Skin of body (tissue), 3 donors: ENCODE measurements at places on chromosomes 7 and 10.
A peak's percentile ranks its signal among the peaks of the same experiment; 100 is the strongest.

- DNase-seq = no peak
Observed at GRCh38 chr7:133662830-133663229, 410.0 kb downstream of the EXOC4 start.

DNA sequence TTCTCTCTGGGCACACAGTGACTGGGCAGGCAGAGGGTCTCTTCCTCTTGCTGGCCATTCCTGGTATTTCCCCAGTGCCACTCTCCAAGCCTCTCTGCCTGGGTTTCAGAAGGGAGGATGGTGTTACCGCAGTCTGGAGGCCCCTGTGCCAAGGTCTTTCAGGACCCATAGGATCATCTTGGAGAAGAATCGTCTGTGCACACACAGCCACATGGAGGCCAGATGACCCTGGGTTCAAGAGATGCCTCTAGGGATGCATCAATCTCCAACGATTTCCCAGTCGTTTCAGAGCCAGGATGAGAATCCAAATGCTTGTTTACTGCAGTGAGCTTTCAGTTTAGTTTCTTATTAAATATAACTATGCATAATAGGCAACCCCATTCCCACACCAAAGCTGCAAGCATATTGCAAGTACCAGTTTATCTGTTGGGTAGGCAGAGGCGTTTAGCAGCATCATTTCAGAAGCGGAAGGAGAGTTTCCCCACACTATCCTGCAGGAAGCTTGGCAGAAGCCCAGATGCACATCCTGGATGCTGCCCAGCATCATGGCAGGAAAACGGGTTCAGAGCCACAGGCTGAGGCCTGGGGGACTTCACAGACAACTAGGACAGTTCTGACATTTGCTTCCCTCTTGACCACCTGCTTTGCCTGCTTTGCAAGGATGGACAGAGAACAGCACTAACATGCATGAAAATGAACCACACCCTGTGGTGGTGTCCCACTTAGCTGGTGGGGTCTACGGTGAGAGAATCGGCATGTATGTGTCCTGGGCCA is 134.7 kb upstream of the FAM20C start:
- peak; percentile 22 for DNase-seq

- DNase-seq = no peak
Observed at GRCh38 chr10:53597835-53598251, 825.3 kb upstream of the MBL2 start.

DNA sequence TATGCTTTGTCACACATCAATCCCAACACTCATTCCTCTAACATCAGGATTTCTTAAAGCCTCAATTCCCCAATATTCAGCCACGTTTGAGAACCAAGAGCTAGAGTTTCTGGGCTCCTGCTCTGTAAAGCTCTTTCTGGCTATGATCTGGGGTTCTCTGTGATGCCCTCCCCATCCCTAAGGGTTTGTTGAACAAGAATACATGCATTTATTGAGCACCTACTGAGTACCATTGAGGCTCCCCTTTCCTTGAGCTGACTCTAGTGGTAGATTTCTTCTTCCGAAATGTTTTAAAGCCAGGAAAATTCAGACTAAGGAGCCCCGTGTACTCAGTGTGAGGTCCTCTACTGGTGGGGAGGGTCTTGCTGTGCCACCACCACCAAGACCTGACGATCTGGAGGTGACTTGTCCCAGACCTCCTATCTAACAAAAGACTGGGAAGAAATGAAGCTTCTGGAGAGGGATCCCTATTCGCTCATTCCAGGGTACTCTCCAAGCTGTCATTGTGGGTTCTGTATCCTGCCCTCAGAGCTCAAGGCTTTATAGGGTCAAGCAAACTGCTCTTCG is 23.1 kb upstream of the SRGN start:
- DNase-seq = no peak

- DNase-seq = no peak
Observed at GRCh38 chr7:33070831-33071230, 8.3 kb upstream of the NT5C3A start.

GRCh38 chr10:58765910-58766309 is 253.2 kb downstream of the BICC1 start:
- DNase-seq = no peak

DNA sequence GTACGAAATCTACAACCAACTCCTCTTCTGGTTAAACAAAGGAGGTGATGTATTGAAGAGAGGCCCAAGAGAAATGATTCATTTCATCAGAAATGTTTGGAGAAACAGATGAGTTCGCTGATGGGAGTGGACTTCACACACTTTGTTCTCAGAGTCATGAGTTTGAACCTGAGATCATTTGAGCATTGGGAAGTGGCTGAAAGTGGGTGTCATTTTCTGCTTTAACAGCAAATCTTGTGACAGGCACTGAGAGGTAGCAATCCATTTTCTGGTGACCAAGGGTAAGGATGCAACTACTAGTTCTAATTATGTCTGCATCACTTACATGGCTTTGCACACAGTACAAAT is 51.4 kb downstream of the RBM20 start:
- no peak for DNase-seq

GRCh38 chr10:120490288-120490687 is 33.3 kb downstream of the PLPP4 start:
- no peak for DNase-seq

DNA sequence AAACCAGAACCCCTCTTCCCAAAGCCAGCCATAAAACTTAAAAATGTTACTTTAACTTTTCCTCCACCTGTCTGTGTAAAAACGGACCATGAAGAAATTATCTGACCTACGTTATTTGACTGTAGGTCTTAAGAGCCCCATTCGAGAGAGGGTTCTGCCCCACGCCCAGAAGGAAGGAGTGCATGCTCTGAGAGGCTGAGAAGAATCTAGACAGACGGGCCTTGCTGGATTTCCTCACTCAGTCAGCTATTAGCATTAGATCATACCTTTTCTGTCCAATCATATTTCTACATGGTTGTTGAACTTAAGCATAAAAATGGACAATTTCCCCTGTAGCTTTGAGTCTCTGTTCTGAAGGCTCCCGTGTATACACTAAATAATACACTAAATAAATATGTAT is 38.1 kb upstream of the WDR11 start:
- no peak for DNase-seq

DNA sequence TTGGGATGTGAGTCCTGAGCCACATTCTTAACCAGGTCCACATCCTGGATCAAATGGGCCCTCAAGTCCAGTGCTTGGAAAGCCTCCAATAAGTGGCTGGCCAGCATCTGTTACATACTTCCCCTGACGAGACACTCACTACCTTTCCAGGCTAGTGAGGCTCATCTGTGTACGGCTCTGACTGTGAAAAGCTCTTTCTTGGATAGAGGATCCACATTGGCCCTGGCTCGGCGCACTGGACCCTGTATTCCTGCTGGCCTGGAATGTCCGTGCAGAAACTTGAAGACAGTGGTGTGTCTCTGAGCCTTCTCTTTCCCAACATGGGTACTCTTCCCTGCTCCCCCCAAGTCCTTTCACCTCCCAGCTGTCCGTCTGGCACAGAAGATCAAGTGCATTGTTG is 35.5 kb downstream of the MYL10 start:
- DNase-seq = no peak

GRCh38 chr10:117734731-117735405 is 192.3 kb downstream of the EMX2 start:
- no peak for DNase-seq

DNA sequence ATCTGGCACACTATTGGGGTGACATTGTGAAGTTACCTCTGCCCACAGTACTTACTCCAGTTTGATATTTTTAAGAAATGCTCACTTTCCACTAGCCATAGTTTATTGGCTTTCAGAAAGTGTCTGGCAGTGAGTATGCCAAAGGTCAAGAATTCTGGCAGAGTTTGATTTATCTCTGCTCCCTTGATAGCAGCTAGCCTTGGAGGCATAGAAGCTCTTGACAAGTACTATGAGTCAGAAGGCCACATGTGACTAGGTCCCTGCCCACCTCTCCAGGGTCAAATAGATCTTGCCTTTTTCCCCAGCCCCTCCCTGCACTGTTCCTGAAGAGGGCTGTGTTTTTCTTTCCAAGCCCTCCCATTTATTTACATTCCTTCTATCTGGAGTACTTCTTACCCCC is 202.2 kb downstream of the AUTS2 start:
- no peak for DNase-seq

DNA sequence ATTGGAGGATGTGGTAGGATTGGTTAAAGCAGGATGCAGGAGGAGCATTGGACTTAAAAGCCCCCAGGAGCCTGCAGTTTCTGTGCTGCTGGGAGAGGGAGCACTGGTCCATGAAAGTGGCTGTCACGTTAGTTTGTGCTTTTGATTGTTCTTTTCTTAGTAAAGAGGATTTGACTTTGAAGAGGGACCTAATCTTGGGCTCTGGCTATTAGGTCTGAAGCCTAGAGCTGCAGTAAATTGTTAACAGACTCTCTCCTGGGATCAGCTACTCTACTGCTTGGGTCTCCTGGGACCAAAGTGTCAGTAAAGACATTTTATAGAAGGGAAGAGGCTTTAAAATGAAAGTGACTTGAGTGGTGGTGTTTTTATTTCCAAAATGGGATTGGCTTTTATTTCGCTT is 3.7 kb downstream of the ZFYVE27 start:
- no peak for DNase-seq

- no peak for DNase-seq
Observed at GRCh38 chr7:151796871-151797537, 79.9 kb downstream of the PRKAG2 start.

GRCh38 chr7:130415006-130415405 is 25.8 kb downstream of the CEP41 start:
- no peak for DNase-seq

GRCh38 chr10:80488539-80489066 is 34.5 kb downstream of the TSPAN14 start:
- no peak for DNase-seq

DNA sequence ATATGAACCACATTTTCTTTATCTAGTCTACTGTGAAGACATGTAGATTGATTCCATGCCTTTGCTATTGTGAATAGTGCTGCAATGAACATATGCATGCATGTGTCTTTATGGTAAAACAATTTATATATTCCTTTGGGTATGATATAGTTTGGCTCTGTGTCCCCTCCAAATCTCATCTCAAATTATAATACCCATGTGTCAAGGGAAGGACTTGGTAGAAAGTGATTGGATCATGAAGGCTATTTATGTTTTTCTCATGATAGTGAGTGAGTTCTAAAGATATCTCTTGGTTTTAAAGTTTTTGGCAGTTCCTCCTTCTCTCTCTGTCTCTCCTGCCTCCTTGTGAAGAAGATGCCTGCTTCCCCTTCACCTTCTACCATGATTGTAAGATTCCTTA is 248.7 kb downstream of the GPR37 start:
- no peak for DNase-seq

DNA sequence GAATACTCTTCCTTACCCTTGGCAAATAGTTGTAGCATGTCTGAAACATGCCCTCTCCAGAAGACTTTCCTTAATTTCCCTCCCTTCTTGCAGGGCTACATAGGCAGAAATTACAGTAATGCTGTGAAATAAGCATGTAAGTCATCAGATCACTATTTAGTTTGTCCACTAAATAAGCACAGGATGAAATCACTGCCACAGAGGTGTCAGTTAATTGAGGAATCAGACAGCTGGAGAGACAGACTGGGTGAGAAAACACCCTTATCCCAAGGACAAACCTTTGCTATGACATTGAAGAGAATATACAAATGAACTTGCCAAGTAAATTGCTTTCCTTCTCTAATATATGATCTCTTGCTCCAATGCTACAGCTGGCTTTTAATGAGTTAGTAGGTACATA is 129.3 kb downstream of the CHRM2 start:
- DNase-seq = no peak

DNA sequence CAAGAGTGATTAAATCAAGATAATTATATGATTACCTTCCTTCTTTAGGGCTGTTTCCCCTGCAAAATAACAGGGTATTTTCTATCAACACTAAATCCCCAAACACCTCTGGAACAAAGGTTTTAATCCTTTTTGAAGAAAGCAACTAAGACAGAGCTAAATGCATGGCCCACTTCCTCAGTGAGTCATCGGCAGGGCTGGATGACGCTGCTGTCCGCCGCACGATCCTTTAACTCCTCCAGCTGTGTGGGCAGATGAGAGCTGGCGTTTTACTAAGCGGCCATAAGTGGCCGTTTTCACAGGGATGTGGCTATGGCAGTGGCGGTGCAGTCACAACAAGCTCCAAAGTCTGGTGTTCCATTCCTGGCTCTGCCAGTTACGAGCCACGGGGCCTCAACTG is 76.0 kb upstream of the C1QL3 start:
- no peak for DNase-seq

GRCh38 chr7:101216860-101217387 is 457 bp downstream of the PLOD3 start:
- DNase-seq = no peak

- no peak for DNase-seq
Observed at GRCh38 chr7:110780712-110781111, 310.2 kb upstream of the LRRN3 start.

- peak; percentile 92 for DNase-seq
Observed at GRCh38 chr10:31219306-31219705, 99.7 kb upstream of the ZEB1 start.

GRCh38 chr10:34618611-34619010 is 196.5 kb downstream of the PARD3 start:
- DNase-seq = no peak
